HFFc6 (cell line): ENCODE measurements at places on chromosomes 4 and X. TPM values are rescaled to one million over a fixed set of nuclear protein-coding genes. Genes with fewer than 3 reads are reported as not detected.

The WWC2 gene
- 98.9 to 109 TPM (median 99.6 TPM) in 3 replicates for total RNA-seq

The MAD2L1 gene
- 18.9 to 36.5 TPM (median 33.7 TPM) in 3 replicates for total RNA-seq

The PCDH18 gene
- total RNA-seq, result 39.2 to 57.6 TPM (median 50.7 TPM) in 3 replicates

The SPANXA2 gene
- 122 TPM in 1 of 2 replicates, not detected in the other for total RNA-seq

The COX7B2 gene
- not detected in 3 replicates for total RNA-seq

DNA sequence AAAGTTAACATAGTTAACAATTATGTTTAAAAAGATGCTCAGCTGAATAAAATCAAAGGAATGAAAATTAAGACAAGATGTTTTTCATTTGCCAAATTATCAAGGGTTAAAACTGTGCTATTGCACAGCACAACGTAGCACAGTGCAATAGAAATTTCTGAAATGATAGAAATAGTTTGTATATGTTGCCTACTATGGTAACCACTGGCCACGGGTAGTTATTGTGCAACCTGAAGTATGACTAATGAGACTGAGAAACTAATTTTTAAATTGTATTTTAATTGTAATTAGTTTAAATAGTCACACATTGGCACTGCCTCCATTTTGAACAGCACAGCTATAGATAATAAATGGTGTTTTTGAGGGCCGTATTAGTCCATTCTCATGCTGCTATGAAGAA, 343.1 kb upstream of the FAM241A start:
- no peak overlapping the region for H3K4me3 ChIP-seq
- H3K4me1 ChIP-seq, result no peaks in the 10 kb centered on the region
- H3K36me3 ChIP-seq, result no peaks in the 10 kb centered on the region
- DNase-seq, result peak; percentile 3
- no peaks in the 10 kb centered on the region; the same call in 1 of the 2 replicates for H3K27me3 ChIP-seq

GRCh38 chr4:30912098-30912714, 192.0 kb downstream of the PCDH7 start:
- H3K27me3 ChIP-seq, result no peaks in the 10 kb centered on the region
- H3K4me1 ChIP-seq, result no peaks in the 10 kb centered on the region
- H3K4me3 ChIP-seq, result no peak overlapping the region
- no peaks in the 10 kb centered on the region for H3K36me3 ChIP-seq
- no peak for DNase-seq

DNA sequence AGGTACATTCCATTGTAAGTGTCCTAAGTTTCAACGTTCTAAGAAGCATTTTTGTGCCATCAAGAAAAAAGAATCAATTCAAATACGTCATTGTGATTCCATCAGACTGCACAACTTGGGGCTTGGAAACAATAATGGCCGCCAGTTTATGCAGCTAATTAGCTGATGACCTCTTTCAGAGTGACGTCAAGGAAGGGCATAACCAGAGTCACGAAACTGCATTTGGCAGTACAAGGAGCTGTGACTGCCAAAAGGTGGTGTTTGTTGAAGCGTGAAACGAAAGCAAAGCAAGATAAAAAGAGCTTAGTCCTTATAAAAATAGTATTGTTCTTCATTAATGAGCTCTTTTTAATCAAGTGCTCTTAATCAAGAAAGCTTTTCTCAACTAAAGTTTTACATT, 81.1 kb upstream of the SH3RF1 start:
- H3K36me3 ChIP-seq, result no peaks in the 10 kb centered on the region

GRCh38 chr4:5460106-5460801, 248.1 kb downstream of the EVC2 start:
- H3K4me3 ChIP-seq, result no peak overlapping the region
- no peaks in the 10 kb centered on the region for H3K4me1 ChIP-seq
- DNase-seq, result no peak
- H3K27me3 ChIP-seq, result peaks cover 12% of the 10 kb centered on the region
- H3K36me3 ChIP-seq, result no peaks in the 10 kb centered on the region

DNA sequence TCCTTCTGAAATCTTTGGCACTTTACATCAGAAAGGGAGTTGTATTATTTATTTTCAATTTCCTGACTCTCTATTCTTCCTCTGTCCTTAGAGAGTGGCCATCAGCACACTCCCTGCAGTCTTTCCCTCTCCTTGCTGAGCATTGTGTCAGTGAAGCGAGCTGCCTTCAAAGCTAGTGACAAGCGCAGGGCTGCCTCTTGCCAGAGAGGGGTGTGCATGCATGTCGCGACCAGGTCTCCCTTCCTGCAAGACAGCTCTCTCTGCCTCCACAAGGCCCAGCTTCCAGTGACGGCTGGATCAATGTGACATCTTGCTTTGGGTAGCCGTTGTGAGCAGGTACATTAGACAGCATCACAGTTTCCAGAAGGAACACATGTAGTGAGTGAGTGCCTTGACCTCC, 810.9 kb upstream of the TENM3 start:
- H3K4me3 ChIP-seq, result no peak overlapping the region
- H3K27ac ChIP-seq, result no peak overlapping the region
- peaks cover 2% of the 10 kb centered on the region; the same call in 1 of the 2 replicates for H3K27me3 ChIP-seq
- DNase-seq, result no peak
- no peaks in the 10 kb centered on the region for H3K36me3 ChIP-seq

GRCh38 chrX:120244395-120244734, 6.2 kb upstream of the ZBTB33 start:
- H3K4me3 ChIP-seq, result peak overlapping the region; percentile 98
- H3K36me3 ChIP-seq, result no peaks in the 10 kb centered on the region
- H3K27me3 ChIP-seq, result peaks cover 5% of the 10 kb centered on the region; the same call in 1 of the 2 replicates
- H3K4me1 ChIP-seq, result peaks cover 10% of the 10 kb centered on the region
- DNase-seq, result no peak

GRCh38 chrX:74383611-74384010, 37.7 kb upstream of the SLC16A2 start:
- H3K27ac ChIP-seq, result no peak overlapping the region
- H3K4me1 ChIP-seq, result peaks cover 15% of the 10 kb centered on the region
- DNase-seq, result peak; percentile 43

DNA sequence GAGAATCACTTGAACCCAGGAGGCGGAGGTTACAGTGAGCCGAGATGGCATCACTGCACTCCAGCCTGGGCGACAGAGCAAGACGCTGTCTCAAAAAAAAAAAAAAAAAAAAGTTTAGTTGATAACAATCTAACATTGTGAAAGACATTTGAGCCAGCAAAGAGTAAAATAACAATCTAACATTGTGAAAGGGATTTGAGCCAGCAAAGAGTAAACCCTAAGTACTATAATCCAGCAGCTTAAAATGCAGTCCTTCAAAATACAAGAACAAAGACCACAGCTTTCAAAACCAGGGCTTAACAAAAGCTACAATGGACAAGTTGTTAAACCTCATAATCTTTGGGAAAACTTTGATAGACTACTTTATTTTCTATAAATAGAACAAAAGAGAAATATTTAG, 16.9 kb downstream of the MFAP3L start:
- no peak overlapping the region for H3K4me3 ChIP-seq
- no peak overlapping the region for H3K27ac ChIP-seq
- no peaks in the 10 kb centered on the region for H3K36me3 ChIP-seq
- DNase-seq, result no peak
- H3K4me1 ChIP-seq, result peaks cover 38% of the 10 kb centered on the region
- H3K27me3 ChIP-seq, result peaks cover 2% of the 10 kb centered on the region

- H3K4me1 ChIP-seq, result no peaks in the 10 kb centered on the region
- no peak for DNase-seq
- H3K4me3 ChIP-seq, result no peak overlapping the region
Observed at GRCh38 chr4:79287718-79288117, 38.1 kb downstream of the NAA11 start.

- H3K27ac ChIP-seq, result no peak overlapping the region
- H3K36me3 ChIP-seq, result no peaks in the 10 kb centered on the region; the same call in 1 of the 2 replicates
- no peak overlapping the region for H3K4me3 ChIP-seq
- DNase-seq, result no peak
- H3K4me1 ChIP-seq, result no peaks in the 10 kb centered on the region
Observed at GRCh38 chrX:105273326-105273725, 52.8 kb upstream of the TEX13A start.

- H3K27me3 ChIP-seq, result no peaks in the 10 kb centered on the region
- H3K27ac ChIP-seq, result no peak overlapping the region
- peaks cover 15% of the 10 kb centered on the region for H3K4me1 ChIP-seq
- no peak for DNase-seq
- no peak overlapping the region for H3K4me3 ChIP-seq
Observed at GRCh38 chrX:31421441-31421840, 349.6 kb upstream of the FTHL17 start.

DNA sequence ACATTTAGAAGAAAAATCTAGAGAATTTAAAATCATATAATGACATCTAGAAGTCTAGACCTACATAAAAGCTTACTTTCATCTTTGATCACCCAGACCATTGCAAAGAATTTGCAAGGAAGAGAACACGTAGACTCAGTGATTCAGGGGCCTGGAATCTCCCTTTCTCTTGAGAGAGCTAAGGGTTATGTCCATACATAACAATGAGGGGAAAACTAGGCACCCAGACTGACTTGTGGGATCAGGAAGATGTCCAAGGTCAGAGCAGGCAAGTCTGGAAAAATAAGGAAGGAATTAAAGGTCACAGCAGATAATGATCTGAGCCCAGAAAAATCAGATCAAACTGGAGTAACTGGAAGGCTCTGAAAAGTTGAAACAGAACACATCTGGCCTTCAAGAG, 198.4 kb upstream of the SFRP2 start:
- H3K36me3 ChIP-seq, result no peaks in the 10 kb centered on the region
- H3K27me3 ChIP-seq, result peaks cover 2% of the 10 kb centered on the region; the same call in 1 of the 2 replicates
- no peaks in the 10 kb centered on the region; the same call in 1 of the 2 replicates for H3K4me1 ChIP-seq
- peak; percentile 3 for DNase-seq
- H3K27ac ChIP-seq, result no peak overlapping the region

DNA sequence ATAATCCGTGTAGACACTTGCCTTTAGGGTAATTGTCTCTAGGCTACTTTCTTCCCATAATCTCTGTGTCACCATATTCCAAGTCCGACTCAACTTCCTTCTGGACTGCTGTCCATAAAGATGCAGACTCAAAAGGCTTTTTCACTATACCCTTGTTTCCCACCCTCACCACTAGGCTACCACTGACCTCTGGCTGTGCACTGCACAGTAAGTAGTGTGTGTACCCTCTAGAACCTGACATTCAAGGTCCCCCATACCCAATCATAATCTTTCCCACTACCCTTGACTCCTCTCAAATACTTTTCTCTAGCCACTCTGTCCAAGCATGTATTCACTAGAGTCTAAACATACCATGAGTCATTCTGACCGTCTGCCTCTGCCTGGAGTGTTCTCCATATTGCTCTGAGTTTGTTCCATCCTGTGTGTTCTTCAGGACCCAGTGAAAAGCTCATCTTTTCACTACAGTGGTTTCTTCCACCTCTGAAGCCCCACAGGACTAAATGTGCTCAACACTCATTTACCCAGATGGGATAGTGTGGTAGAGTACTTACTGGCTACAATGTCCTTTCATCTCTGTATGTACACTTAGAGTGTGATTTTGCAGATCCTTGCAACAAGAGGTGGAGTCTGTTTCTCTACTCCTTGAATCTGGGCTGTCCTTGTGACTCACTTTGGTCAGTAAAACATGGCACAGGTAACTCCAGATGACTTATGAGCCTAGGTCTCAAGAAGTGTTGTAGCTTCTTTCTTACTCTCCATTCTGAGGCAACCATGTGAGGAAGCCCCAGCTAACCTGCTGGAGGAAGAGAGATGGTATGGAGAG, 17.4 kb downstream of the JADE3 start:
- H3K4me1 ChIP-seq, result peaks cover 15% of the 10 kb centered on the region
- H3K27me3 ChIP-seq, result no peaks in the 10 kb centered on the region

DNA sequence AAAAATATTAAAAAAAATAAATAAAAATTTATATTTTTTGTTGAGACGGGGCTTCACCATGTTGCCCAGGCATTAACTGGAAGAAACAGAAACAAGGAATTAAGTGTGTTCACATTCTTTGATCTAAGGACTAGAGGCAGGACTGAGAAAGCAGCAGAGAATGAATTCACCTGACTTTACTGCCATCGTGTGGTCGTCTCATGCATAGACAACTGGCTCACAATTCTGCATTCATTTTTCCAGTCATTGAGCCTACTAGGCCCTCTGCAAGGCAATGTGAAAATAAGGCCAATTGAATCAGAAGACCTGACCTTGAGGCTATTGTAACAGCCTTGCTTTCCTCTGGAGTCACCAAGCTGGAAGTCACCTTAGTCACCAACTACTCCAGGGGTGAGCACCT, 37.4 kb downstream of the LHFPL1 start:
- no peak overlapping the region for H3K4me3 ChIP-seq
- DNase-seq, result peak; percentile 30
- H3K27me3 ChIP-seq, result peaks cover 2% of the 10 kb centered on the region; the same call in 1 of the 2 replicates
- no peak overlapping the region for H3K27ac ChIP-seq

DNA sequence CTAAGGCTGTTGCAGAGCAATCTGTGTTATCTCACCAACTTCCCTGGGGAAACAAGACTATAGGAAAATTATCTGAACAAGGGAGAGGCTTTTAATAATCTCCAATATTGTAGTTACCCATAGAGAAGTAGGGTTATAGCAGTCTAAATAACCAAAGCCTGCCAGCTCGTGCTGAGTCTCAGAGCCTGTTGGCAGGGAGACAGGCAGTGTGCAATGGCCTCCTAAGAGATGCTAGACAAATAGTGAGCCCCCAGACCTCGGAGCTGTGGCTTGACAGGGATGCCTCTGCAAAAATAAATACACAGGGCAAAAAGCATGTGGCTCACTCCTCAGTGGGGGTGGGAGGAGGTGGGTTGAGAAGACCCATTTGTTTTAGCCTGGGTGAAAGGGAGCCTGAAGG, 76.7 kb downstream of the DGKK start:
- H3K4me3 ChIP-seq, result no peak overlapping the region
- no peak for DNase-seq
- H3K36me3 ChIP-seq, result peaks cover 7% of the 10 kb centered on the region; the same call in 1 of the 2 replicates
- H3K27me3 ChIP-seq, result no peaks in the 10 kb centered on the region
- no peak overlapping the region for H3K27ac ChIP-seq
